AG08396 (cell line): ENCODE measurements at places on chromosomes 6 and 20.

- no peak for DNase-seq
These were observed 69.6 kb upstream of the ARMC2 start for GRCh38 chr6:108778421-108779186.

- no peak for DNase-seq
These were observed 137.2 kb downstream of the SYNE1 start for GRCh38 chr6:152499931-152500330.

DNA sequence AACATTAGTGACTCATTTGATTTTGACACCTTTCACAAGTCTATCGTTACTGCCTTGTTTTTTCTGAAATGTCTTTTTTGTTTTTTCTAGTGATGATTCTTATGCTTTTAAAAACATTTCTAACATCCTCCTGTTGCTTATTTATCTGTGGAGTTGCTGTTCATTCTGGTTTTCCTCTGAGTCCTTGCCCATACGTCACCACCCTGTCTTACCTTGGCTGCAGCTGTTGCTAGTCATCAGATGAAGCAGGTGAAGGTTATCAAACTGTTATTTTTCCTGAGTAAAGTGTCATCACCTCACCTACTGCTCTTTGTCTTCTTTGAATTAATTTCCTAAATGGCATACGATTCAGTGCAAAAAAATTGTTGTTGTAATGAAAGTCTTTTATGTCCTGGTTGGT is 376.6 kb downstream of the GRIK2 start:
- no peak for DNase-seq

- peak; percentile 1 for DNase-seq
These were observed 476.9 kb downstream of the KHDRBS2 start for GRCh38 chr6:61809004-61809595.

DNA sequence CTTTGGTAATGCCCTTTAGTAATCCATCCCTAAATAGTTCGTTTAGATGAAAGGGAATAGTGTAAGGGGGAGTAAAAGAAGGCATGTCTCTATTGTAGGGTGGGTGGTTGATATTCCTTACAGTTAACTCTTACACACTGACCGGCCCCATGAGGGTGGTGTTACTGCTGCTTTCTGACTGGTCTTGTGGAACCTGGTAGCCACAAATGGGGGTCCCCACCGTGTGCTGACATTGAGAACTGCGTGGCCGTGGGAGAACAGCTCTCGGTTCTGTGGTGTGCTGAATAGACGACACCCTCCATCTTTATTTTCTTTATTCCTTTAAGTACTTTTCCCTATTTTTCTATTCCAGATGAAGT is 19.3 kb downstream of the MRAP2 start:
- DNase-seq: no peak

GRCh38 chr6:72626126-72626525 is 4.3 kb downstream of the KCNQ5 start:
- DNase-seq: no peak

GRCh38 chr6:135181333-135182070 is 394 bp downstream of the MYB start:
- peak; percentile 33 for DNase-seq

DNA sequence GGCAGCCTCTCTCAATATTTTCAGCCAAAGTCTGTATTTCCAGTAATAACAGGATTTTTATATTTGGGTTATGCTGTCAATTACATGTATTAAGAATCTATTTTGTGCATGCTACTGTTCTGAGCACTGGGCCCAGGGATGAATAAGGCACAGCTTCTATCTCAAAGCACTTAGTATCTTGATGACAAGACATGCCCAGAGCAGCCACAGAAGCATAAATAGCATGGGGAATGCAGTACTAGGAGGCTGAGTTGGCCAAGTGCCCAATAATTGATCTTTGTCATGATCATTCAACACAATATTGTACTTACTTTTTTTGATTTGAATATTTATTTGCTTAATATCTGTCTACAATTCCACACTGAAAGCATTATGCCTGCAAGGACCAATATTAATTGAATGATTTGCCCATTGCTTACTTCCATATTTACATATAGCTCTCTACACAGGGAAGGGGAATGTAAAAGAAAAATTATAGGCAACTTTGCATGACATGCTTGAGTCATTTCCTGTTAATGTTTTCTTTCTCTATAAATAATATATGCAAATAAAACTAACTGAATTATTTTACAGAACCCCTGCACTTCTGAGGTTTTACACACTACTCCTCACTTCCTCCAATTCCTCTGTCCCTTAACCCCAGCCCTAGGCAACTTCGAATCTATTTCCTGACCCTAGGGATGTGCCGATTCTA is 298.9 kb upstream of the BMP2 start:
- no peak for DNase-seq

GRCh38 chr6:106063448-106063850 is 22.7 kb upstream of the PRDM1 start:
- no peak for DNase-seq

- DNase-seq: no peak
These were observed 8.4 kb upstream of the SGK2 start for GRCh38 chr20:43550456-43550855.

GRCh38 chr20:46635514-46636136 is 15.6 kb downstream of the SLC13A3 start:
- no peak for DNase-seq

GRCh38 chr6:22350109-22350508 is 53.3 kb upstream of the PRL start:
- DNase-seq: no peak

- no peak for DNase-seq
These were observed 76.5 kb downstream of the ADTRP start for GRCh38 chr6:11702089-11702488.
